Aorta (tissue), 5 donors: ENCODE measurements at places on chromosomes 11 and 22. TPM values are rescaled to one million over a fixed set of nuclear protein-coding genes. Genes with fewer than 3 reads are reported as not detected.

The GSTT4 gene
- not detected for polyA plus RNA-seq

The KRTAP5-9 gene
- 0.41 TPM for polyA plus RNA-seq

The MB gene
- 2.8 TPM for polyA plus RNA-seq

The NEU3 gene
- 1.4 TPM for polyA plus RNA-seq

The MUC6 gene
- polyA plus RNA-seq: under 0.01 TPM

The MPST gene
- 102 TPM for polyA plus RNA-seq

The TMEM223 gene
- polyA plus RNA-seq: 10.6 TPM

The GUCY1A2 gene
- polyA plus RNA-seq: 0.75 TPM

The CARD18 gene
- not detected for polyA plus RNA-seq

The HPS4 gene
- polyA plus RNA-seq: 14.7 TPM

The CBLIF gene
- polyA plus RNA-seq: 0.05 TPM

The GAS2L1 gene
- polyA plus RNA-seq: 11.4 TPM

The OSBPL5 gene
- polyA plus RNA-seq: 48.4 TPM
